ENCODE measurements at places on chromosomes 5 and 9.

- DNase-seq, result no peak
Measured at GRCh38 chr5:31392061-31392460, 139.8 kb downstream of the DROSHA start.

DNA sequence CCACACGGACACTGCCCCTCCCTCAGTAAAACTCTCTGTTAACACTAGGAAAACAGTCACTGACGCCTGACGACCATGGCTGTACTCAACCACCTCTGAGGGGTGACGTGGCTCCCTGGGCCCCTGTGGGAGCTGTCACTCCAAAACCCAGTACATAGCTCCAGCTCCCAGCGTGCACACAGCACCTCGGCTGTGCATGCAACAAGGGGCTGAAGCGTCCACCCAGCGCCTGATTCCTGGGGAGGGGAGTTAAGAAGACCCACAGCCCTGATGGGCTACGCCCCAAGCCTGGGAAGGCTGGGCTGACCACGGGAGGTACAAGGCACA lies 36.3 kb downstream of the SLC12A7 start:
- DNase-seq, result no peak

- DNase-seq, result no peak
Measured at GRCh38 chr9:136854113-136854841, 2.1 kb downstream of the MAMDC4 start.

DNA sequence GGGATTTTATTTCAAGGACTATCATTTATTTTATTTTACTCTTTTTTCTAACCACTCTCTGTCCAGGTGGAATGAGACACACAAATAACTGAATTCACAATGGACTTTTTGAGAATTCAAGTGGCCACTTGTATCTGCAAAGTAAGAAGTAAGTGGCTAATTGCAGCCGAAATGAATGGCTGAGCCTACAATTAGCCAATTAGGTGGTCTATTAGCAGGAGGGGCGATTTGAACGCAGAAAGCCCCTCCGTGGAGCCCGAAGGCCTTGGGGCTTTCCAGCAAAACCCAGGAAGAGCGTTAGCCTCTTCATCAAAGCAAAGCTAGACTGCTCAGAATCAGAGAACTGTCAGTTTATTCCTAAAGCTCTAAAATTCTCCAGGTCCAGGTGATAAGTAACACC lies 176.9 kb downstream of the EBF1 start:
- DNase-seq, result no peak

DNA sequence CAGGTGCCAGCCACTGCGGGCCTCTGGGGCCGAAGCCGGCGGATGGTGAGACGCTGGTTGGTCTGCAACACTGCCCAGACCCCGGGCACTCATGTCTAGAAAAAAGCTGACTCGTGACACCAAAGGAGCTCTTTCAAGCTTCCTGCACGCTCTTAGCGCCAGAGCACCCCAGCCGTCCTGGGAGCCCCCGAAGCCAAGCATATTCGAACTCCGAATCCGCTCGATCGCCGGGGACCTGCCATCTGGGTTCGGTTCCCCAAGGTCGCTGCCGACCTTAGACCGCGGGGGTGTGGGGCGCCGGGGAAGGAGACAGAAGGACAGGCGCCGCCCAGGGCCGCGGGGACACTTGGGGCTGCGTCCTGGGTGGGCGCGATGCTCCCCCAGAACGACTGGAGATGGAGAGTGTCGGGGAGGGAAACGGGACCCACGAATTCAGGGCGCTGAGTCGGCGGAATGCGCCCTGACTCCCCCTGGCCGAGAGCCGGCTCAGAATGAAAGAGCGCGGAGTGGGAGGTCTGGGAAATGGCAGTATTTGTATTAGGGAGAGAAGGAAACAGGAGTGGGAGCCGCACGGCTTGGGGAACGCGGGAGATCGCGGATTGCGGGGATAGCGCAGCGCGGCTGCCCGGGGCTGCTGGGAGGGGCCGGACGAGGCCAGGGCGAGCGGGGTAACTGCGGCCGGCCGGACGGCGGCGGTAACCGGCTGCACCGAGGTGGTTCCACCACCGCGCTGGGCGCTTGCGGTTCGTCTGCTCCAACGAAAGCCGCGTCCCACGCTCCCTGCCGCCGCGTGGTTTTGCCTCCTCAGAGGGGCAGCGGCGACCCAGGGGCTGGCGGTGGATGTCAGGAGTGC lies 20.1 kb upstream of the MARCHF6 start:
- DNase-seq, result no peak

DNA sequence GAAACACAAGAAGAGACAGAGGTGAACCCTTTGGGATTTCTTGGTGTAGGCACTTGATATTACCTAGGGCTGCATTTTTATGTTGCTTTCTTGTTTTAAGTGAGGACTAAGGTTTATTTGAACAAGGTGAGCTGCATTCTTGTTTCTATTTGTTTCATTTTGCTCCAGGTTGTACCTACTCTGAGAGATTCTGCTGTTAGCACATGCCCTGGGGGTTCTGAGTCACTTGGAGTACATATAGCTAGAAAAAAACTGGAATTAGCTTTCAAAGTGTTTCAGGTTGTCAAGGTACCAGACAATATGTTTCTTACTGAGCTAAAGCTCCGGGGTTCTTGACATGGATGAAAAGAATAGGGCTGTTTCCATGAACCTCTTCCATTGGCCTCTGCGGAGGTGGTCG lies 299.4 kb downstream of the ICE1 start:
- DNase-seq, result no peak

DNA sequence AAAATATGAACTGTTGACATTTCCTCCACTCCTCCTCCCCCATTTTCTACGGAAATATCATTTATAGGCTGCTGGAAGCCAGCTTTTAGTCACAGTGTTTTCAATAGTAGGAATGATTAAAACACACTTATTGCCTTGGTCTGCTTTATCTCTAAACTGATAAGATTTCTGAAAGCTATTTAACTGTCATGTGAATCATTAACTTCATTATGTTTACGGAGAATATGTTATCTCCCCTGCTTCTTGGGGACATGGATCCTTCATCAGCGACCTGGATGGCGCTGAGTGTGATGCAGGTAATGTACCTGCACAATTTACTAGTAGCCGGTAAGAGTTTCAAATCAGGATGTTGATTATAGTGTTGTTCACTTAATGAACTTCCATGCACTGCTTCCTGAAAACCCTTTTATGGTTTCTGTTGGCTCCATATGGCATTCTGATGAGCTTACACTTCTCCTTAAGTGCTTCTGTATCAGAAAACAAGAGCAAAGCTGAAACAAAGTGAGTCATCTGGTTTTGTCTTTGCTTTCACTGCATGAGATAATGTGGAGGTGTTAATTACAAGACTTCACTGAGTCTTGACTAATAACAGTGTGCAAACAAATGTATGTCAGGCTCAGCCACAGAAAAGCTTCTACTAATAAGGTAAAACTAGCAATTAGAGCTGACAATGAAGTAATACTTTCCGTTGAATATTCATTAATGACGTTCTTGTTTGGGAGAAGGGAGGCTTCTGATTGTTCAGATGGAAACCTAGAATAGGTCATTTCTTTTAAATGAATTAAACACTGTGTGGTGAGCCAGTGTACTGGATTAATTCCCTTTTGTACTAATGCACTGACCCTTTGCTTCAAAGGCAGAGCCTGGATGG lies 162.4 kb upstream of the ZNF608 start:
- no peak for DNase-seq

DNA sequence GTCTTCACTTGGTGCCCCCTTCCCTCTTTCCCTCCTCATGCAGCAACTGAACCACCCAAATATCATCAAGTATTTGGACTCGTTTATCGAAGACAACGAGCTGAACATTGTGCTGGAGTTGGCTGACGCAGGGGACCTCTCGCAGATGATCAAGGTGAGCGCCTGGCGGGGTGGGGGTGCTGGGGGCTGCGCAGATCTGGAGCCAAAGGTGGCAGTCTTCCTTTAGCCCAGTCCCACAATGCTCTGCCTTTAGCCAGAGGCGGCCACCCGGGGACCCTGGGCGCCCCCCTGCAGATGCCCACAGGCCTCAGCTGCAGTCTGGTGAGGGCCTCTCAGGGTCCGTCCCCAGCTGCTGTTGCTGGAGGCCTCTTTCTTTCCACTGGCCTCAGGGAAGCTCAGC lies 63.7 kb downstream of the NEK6 start:
- DNase-seq, result no peak

GRCh38 chr5:120140501-120140900 lies 323.6 kb upstream of the PRR16 start:
- no peak for DNase-seq

- DNase-seq, result no peak
Measured at GRCh38 chr5:151178777-151179488, 21.4 kb upstream of the ANXA6 start.

All from stimulated activated CD8-positive, alpha-beta memory T cell treated with anti-CD3 and anti-CD28 coated beads, Interleukin-4, amount 100 ng/mL, for 4 hours (primary cell).